ENCODE measurements at places on chromosomes 6 and 20.

DNA sequence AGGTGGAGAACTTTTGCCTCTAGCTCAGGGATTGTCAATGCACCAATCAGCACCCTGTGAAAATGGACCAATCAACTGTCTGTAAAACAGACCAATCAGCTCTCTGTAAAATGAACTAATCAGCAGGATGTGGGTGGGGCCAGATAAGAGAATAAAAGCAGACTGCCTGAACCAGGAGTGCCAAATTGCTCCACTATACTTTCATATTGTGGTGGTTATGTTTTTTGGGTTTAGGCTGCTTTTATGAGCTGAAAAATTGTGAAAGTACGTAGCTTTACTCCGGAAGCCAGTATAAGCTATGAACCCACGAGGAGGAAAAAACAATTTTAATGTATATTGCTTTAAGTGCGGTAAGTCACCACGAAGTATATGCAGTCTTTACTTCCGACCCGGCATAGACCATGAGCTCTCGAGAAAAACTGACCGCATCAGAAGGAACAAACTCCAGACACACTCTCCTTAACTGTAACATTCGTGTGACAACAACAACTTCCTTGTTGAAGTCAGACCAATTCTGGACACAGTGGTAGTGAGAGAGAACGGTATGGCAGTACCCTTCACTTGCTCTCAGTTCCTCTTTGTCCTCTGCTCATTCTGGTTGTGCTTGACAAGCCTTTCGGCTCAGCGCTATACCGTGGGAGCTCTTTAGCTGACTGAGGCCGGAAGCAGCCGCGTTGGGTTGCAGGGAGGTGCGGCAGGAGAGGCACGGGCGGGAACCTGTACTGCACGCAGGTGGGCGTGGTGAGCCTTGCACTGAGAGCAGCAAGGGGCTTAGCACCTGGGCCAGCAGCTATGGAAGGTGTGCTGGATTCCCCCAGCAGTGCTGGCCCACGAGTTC, 81.9 kb upstream of the E2F3 start:
- peak; percentile 38 for DNase-seq

GRCh38 chr6:142313284-142313683, 11.5 kb downstream of the ADGRG6 start:
- no peak for DNase-seq

DNA sequence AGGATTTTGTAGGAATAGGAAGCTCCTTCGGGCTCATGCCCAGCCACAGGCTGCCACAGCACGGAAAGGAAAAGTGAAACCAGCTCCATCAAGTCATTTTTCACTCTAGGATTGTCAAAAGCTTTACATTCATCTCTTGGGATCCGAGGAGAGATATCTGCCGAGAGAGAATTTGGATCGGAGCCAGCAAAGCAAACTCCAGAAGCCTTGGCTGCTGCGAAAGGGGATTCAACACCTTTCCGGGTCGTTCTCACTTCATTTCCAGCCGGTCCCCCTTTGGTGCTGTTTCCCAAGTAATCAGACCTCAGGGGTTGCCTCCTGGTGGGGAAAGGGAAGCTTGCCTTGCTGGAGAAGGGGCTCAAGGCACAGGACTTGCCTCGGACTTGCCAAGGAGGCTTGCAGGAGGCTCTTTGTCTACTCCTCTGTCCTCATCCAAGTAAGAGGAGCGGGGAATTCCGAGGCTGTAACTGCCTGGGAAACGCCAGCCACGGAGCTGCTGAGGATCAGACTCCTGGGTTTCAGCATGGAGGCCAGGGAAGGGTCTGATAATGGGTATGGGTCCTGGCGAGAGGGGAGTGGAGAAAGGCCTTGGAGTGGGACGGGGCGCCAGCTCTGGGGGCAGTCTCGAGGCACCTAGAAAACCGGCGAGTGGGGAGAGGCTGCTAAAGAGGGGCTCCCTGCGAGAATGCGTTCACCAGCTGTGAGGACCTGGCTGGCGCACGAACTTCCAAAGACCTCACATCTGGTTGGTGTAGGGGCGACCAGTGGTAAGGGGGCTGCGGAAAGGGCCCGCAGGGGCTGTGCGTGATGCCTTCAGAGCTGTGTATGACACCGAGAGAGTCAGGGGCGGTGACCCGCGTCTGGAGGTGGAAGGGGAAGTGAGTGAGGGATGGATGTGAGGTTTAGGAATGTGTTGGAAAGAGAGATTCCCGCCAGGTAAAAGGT, 702 bp downstream of the ETV7 start:
- DNase-seq, result no peak

DNA sequence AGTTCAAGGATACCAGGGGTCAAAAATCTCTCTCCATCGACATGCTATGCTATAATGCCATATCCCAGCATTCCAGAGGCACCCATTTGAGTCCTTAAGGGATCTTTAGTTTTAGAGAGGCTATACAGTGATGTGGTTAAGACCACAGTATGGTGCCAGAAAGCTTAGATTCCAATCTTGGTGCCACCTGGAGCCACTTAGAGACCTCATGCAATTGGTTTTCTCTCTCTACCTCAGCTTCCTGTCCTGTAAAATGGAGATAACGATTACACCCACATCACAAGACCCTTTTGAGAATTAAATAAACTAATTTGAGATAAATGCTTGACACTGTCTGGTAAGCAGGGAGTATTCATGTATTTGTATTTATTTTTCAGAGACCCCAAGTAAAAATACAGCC, 39.0 kb downstream of the PLAGL1 start:
- no peak for DNase-seq

DNA sequence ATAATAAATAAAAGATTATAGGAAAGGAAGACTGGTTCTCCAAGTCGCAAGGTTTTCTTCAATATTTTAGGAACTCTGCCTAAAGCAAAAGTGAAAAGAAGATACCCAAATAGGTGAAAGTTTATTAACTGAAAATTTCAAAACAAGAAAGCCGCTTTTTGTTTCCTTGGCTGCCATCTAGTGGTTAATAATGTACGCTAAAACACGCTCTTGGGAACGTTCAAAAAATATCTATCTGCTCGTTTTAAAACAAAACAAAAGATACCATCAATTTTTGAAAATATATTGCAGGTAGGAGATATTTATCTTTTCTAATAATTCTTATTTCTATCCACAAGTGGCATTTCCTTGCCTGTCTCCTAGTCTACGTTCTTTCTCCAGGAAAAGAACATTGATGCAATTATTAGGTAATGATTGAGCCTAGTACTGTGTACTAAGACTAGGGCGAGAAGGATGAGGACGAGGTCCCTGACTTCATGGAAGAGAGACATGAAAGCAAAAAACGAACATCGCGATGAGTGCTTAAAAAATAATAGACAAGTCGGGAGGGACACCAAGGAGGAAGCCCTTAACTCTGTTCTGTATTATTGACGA, 97.2 kb downstream of the SPTLC3 start:
- no peak for DNase-seq

GRCh38 chr6:41736800-41737555, 1.6 kb upstream of the TFEB start:
- no peak for DNase-seq

Data from stimulated activated CD4-positive, alpha-beta T cell treated with anti-CD3 and anti-CD28 coated beads, TNF-alpha, amount 100 ng/mL, for 24 hours (primary cell).